Fibroblast of upper back skin (primary cell): ENCODE measurements at places on chromosomes 2 and 18.

- no peak for DNase-seq
Measured at GRCh38 chr2:240787521-240788472, 32.2 kb downstream of the KIF1A start.

GRCh38 chr18:37671530-37671929, 105.9 kb upstream of the CELF4 start:
- DNase-seq: no peak

GRCh38 chr2:216217904-216218260, 108.7 kb downstream of the XRCC5 start:
- DNase-seq: no peak

GRCh38 chr2:45774688-45775244, 123.3 kb downstream of the PRKCE start:
- no peak for DNase-seq
